ENCODE measurements at places on chromosomes 2 and 18.

- DNase-seq: no peak
Measured at GRCh38 chr2:181153886-181154285, 173.5 kb downstream of the UBE2E3 start.

GRCh38 chr2:168660870-168661862 is 141.3 kb upstream of the NOSTRIN start:
- no peak for DNase-seq

GRCh38 chr2:60535685-60536312 is 17.7 kb downstream of the BCL11A start:
- no peak for DNase-seq

DNA sequence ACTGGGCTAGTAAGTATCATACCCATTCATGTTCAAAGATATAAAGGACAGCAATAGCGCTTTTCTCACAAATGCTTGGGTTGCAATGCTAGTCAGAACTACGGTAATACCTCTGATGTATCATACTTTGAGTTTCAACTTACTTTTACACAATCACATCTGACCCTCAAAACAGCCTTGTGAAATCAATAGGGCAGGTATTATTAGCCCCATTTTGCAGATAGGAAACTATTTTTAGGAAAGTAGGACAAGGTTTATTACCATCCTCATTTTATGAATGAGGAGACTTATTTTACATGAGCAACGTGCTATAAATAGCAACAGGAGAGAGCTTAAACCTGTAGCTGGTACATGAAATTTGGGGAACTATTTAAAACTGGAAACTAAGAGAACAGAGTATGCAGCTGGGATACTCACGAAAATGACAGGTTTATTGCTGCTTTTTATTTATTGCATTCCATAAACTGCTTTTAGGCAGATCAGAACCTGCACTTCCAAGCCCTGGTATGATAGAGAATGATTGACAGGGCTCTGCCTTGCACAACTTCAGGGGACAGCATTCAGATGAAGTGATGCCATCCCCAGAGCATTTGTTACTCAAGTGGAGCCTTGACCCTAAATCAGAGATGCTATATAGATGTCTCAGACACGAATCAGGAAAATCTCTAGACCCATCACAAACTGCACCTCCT is 42.4 kb upstream of the PPM1B start:
- DNase-seq: no peak

DNA sequence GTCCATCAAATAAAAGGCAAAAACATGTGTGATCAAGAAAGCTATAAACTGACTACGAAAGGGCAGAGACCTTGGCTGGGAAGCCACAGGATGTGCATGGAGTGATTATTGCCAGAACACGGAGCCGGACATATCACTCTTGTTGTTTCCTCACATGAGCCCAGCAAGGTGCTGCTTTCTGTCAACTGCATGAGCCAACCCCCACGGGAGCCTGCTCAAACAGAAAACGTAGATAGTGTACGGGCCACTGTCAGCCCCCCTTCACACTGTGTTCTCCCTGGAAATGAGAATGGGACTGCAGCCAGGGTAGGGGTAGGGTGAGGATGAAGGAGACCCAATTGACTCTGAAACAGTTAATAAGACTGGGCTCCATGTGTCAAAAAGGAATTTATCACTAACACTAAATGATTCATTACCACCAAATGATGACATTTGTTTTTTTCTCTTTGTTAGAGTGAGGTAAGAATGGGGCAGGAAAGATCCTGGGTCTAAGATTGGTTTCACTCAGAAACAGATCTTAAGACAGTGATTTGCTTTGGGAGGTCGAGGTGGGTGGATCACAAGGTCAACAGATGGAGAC is 235.8 kb downstream of the MREG start:
- no peak for DNase-seq

DNA sequence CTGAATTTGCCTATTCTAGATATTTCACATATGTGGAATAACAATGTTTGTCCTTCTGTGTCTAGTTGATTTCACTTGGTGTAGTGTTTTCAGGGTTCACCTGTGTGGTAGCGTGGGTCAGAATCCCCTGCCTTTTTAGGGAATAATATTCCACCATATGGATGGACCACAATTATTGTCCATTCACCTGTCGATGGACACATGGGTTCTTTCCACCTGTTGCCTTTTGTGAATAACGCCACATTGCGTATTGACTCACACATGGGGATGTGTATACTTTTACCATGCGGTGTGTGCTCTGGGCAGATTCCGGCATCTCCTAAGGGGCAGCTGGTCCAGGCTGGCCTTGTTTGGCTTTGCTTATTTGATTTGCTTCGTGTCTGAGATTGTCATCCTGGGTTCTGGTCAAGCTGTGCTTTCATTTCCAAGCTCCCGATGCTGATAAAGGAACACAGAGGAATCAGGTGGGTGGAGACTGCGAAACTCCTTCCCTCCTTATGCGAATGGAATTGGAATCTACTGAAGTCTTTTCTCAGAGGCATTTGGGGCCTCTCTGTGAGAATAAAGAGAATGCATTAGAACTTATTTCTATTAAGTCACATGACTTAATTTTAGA is 18.9 kb upstream of the ALLC start:
- no peak for DNase-seq

DNA sequence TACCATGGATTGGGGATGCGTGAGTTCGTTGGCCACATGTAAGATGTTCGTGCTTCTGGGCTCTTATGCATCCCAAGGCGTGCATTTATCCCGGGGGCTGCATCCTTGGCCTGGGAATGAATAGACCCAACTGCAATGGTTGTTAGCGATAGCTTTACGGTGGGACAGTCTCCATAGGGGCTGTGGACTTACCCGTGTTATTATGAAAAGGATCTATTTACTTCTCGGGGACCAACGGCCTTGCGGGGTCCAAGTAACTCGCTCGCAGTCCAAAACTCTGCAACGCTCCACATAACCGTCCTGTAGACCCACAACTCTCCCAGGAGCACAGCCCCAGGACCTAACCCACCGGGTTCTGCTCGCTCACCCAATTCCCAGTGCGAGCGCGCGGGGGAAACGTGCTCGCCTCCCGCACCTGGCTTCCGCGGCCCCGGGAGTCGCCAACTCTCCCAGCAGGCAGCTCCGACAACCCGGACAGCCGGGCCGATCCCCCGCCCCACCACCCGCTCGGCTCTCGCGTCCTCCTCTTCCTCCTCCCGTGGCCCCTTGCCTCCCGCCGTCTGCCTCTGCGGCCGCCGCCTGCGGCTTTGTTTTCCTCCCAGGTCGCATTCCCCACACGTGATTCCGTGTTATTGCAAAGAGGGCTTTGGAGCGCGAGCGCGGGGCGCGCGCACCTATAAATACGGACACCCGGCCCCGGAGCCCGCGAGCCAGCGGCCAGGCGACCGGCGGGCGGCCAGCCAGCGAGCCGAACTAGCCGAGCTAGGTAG is at the start of gene CABLES1:
Gene CABLES1 (plus strand): TSS at position 706 of the 770 bp plus-strand sequence. CDS start 278 bp downstream, outside the sequence.
- DNase-seq: peak; percentile 8

GRCh38 chr2:172518995-172519394 is 36.9 kb upstream of the PDK1 start:
- no peak for DNase-seq

- DNase-seq: no peak
Measured at GRCh38 chr2:238847419-238847801, 475 bp upstream of the TWIST2 start.
